ENCODE measurements at places on chromosomes 3 and 15. TPM values are rescaled to one million over a fixed set of nuclear protein-coding genes. Genes with fewer than 3 reads are reported as not detected.
A peak's percentile ranks its signal among the peaks of the same experiment; 100 is the strongest.

The CKMT1B gene
- not detected for total RNA-seq

The UBAP1L gene
- not detected for total RNA-seq

DNA sequence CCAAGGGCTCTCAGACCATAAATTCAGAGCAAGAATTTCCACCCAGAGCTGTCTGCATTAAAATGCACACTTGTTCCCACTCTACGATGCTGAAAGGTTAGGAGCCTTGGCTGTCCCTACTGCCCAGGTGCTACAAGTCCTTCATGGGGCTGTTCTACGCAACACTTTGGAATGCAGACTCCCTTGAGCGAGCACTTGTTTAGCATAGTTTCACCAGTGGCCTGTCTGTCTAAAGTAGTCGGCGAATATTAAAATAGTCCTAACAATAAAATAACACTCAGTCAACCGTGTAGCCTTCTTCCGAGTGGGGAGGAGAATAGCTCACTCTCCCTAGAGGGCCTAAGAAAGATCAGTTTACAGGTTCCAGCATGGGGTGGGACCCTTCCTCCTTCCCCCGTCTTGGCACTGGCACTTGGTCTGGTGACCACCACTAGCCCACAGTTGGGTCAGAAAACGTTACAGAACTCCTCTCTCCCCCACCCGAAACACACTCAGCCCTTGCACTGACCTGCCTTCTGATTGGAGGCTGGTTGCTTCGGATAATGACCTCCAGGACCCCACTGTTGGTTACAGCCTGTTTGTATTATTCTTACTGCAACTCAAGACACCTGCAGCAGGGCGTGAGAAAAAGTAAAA, at the start of gene CLDN16:
CLDN16 (plus strand) TSS at position 586 of the 636 bp plus-strand sequence. CDS start 167 bp downstream, outside the sequence.
- peak; percentile 83 for DNase-seq

DNA sequence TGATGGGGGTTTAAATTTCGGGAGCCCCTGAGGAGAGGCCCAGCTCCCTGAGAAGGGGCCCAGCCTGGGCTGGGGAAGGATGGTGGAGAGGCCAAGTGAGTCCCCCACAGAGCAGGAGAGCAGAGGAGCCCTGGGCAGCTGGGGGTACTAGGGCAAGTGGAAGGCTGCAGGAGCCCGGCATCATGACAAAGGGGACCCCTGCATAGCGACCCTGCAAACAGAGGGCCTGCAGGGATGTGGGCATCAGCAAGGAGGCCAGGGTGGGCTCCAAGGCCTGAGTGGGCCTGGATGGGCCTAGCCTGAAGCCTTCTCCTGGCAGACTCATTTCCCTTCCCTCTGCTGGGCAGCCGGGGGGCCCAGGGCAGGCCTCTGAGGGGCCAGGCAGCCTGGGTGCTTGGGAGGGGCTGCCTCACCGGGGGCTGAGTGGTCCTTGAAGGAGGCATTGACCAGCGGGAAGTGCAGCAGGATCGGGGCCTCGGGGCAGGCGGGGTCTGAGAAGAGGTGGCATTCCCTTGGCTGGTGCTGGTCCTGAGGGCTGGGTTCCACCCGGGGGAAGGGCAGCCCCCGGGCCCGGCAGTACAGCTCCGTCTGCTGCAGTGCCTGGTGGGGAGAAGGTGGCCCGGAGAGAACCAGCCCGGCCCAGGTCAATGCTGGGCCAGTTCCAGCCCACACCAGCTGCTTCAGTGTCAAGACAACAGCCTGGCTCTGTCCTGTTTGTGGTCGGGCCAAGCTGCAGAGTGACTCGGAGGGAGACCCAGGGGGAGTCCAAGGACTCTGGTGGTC, 24.7 kb downstream of the PLA2G4D start:
- no peak for DNase-seq

DNA sequence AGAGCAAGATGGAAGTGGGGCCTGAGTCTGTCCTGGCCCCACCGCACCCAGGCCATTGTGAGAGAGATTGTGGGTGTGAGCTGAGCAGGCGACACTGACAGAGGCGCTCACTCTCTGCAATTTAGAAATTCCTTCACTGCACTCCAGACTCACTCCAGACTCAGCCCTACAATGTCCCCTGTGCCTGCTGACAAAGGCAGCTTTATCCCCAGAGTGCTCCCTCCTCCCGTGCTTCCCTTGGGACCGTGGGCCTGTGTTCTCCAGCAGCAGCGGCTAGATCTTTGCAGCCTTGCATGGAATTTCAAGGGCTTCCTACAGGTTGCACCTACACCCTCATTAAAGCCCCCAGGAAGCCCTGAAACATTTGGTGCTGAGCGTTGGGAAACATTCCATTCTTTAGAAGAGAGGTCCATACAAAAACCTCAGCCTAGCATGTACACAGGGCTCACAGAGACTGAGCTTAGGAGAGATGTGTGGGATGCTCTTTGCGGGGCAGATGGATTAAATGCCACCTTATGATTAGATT, 1.3 kb upstream of the IL16 start:
- no peak for DNase-seq

Measured in Caki2 (cell line).